ENCODE measurements at places on chromosomes 3 and 15.

DNA sequence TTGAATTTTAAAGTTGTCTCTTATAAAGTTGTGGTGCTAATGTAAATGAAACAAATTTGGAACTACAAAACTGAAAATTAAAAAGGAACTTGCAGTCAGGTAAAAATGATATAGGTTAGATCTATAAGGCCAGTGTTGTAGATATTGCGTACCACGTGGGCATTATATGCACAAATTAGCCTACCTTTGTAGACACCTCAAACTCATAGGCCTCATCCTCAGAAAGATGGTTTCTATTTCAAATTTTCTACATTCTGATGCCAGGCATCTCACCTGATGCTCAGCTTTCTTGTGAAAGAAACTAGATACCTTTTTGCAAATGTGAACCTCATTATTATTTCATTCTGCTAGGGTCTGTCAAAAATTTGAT lies 25.6 kb downstream of the TMEM207 start:
- no peaks in the 10 kb centered on the region for H3K4me1 ChIP-seq
- H3K4me3 ChIP-seq, result no peak overlapping the region
- no peaks in the 10 kb centered on the region for H3K27me3 ChIP-seq
- H3K27ac ChIP-seq, result no peak overlapping the region

GRCh38 chr3:29764603-29765254 lies 483.9 kb downstream of the RBMS3 start:
- no peaks in the 10 kb centered on the region for H3K27me3 ChIP-seq
- DNase-seq, result no peak

- H3K4me3 ChIP-seq, result no peak overlapping the region
- no peak overlapping the region for H3K27ac ChIP-seq
- no peaks in the 10 kb centered on the region for H3K36me3 ChIP-seq
- no peaks in the 10 kb centered on the region for H3K4me1 ChIP-seq
These were observed 13.9 kb upstream of the RNF7 start for GRCh38 chr3:141724186-141724585.

GRCh38 chr3:37660782-37661181 lies 200.9 kb upstream of the CTDSPL start:
- H3K4me1 ChIP-seq, result no peaks in the 10 kb centered on the region
- no peak overlapping the region for H3K4me3 ChIP-seq
- H3K36me3 ChIP-seq, result no peaks in the 10 kb centered on the region
- DNase-seq, result no peak

DNA sequence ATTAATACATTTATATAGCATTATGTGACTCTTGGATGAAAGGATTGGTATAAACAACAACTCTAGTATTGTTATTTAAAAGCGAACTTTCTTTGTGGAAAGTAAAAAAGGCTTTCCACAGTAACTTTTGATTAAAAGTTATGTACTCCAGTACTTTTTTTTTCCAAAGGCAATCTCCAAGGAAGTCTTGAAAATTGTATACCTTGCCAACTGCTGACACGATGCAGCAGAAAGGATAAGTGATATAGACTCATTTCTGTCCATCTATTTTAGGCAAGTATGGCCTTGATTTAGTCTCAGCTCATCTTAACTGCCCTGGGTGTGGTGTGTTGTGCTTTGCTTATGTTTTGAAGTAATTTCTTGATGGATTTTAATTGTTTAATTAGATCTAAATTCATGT lies 79.7 kb downstream of the OTOL1 start:
- no peak for DNase-seq
- H3K4me1 ChIP-seq, result no peaks in the 10 kb centered on the region
- H3K4me3 ChIP-seq, result no peak overlapping the region
- H3K27ac ChIP-seq, result no peak overlapping the region
- no peaks in the 10 kb centered on the region for H3K27me3 ChIP-seq

DNA sequence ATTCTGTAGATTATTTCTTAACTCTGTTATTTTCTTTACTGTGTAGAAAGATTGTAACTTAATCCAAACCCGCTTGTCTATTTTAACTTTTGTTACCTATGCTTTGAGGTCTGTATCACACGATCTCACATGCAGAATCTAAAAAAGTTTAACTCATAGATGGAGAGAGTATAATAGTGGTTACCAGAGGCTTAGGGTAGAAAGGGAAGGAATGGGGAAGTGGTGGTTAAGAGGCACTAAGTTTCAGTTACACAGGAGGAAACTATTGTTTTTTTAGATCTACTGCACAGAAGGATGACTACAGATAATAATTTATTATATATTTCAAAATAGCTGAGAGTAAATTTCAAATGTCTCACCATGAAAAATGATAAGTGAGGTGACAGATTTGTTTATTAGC lies 515.2 kb downstream of the RSL24D1 start:
- H3K4me3 ChIP-seq, result no peak overlapping the region
- no peak for DNase-seq
- H3K27ac ChIP-seq, result no peak overlapping the region
- no peaks in the 10 kb centered on the region for H3K4me1 ChIP-seq

GRCh38 chr3:26989037-26989436 lies 366.5 kb downstream of the LRRC3B start:
- no peaks in the 10 kb centered on the region for H3K27me3 ChIP-seq
- DNase-seq, result no peak
- H3K4me1 ChIP-seq, result no peaks in the 10 kb centered on the region
- no peaks in the 10 kb centered on the region for H3K36me3 ChIP-seq
- no peak overlapping the region for H3K27ac ChIP-seq

GRCh38 chr15:81484086-81484955 lies 110.3 kb upstream of the TMC3 start:
- H3K4me1 ChIP-seq, result no peaks in the 10 kb centered on the region
- H3K4me3 ChIP-seq, result no peak overlapping the region
- no peaks in the 10 kb centered on the region for H3K36me3 ChIP-seq
- H3K27ac ChIP-seq, result no peak overlapping the region
- DNase-seq, result no peak

DNA sequence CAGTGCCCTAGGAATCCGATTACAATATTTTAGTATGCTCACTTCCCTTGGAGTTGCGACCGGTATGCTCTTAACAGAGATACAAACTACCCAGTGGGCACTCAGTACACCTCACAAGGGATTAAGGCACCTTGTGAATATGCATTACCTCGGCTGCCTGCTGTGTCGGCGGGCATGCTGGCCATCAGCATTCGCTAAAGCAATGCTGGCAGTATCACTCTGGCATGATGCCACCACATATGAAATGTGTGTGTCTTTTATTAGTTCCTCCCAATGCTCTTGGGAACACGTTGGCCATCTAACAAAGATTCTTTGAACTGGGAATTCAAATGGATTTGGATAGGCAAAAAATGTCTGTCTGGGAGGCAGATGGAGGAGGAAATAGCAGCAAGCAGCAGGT lies 67.4 kb upstream of the FOXB1 start:
- H3K4me1 ChIP-seq, result no peaks in the 10 kb centered on the region
- no peak overlapping the region for H3K27ac ChIP-seq
- H3K27me3 ChIP-seq, result no peaks in the 10 kb centered on the region
- no peak overlapping the region for H3K4me3 ChIP-seq
- DNase-seq, result no peak

- no peaks in the 10 kb centered on the region for H3K4me1 ChIP-seq
- H3K36me3 ChIP-seq, result no peaks in the 10 kb centered on the region
- H3K27ac ChIP-seq, result no peak overlapping the region
- no peak overlapping the region for H3K4me3 ChIP-seq
- DNase-seq, result no peak
- H3K27me3 ChIP-seq, result peaks cover 29% of the 10 kb centered on the region
These were observed 37.1 kb downstream of the NR2F2 start for GRCh38 chr15:96367311-96368200.

All from effector memory CD4-positive, alpha-beta T cell (primary cell).